ENCODE measurements at places on chromosomes 7 and 10.

- no peak for DNase-seq
These were observed 3.7 kb upstream of the WASL start for GRCh38 chr7:123752534-123752933.

DNA sequence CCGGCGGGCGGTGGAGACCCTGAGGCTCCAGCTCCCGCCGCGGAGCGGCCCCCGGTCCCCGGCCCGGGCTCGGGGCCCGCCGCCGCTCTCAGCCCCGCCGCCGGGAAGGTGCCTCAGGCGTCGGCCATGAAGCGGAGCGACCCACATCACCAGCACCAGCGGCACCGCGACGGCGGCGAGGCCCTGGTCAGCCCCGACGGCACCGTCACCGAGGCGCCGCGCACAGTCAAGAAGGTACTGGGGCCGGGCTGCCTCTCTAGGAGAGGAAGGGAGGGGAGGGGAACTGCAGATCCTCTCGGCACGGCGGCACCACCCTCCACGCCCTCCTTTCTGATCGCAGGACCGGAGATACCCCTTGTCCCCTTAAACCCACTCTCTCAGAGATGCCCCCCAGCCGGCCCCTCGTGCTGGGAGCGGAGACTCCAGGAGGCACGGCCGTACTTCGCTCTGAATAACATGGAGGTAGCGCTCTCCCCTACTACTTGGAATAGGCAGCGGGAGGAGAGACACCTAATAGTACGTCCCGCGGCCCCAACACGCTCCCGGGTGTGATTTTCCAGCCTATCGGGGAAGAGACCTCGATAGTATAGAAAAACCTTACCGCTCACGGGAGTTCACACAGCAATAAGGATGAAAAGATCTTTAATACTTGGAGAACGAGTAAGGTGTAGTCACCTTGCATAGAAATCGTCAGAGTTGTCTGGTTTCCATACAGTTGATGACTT is 538 bp downstream of the AHCYL2 start:
- peak; percentile 46 for DNase-seq

- no peak for DNase-seq
These were observed 26.0 kb downstream of the CRHR2 start for GRCh38 chr7:30656006-30656957.

GRCh38 chr7:143485500-143485899 is 7.8 kb downstream of the TAS2R41 start:
- no peak for DNase-seq

GRCh38 chr10:130990486-130990885 is 321.0 kb downstream of the TCERG1L start:
- DNase-seq: no peak

DNA sequence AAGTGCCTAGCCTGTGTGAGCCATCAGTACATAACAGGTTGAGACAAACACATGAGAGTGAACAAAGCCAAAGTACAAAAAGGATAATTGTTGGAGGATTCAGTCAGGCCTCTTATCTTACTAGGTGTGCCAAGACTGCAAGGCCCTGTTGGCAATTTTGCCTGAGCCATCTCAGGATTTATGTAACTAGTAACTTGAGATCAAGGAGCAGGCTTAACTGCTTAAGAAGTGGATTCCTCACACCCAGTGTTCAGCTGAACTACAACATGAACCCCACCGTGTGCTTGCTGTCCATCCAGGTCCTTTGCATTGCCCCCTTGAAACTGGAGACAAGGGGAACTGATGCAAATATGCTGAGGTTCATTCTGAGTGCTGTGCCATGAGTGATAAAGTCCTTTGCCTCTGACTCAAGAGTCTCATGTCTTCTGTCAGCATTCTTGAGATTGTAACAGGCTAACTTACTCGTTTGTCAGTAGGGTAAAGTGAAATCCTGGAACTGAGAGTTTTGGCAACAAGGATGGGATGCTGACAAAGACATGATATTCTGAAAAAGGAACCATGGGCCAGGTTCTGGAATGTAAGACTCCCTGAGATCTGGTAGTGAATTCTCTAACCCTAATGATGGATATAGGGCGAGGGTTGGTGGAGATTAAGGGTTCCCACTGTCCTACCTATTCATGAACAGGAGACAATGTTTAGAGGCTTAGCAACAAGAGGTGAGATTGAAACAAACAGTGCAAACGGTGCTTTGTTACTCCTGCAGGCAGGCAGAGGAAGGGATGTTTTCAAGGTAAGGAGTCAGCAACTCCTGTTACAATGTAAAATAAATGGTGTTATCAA is 44.1 kb upstream of the GATAD1 start:
- no peak for DNase-seq

DNA sequence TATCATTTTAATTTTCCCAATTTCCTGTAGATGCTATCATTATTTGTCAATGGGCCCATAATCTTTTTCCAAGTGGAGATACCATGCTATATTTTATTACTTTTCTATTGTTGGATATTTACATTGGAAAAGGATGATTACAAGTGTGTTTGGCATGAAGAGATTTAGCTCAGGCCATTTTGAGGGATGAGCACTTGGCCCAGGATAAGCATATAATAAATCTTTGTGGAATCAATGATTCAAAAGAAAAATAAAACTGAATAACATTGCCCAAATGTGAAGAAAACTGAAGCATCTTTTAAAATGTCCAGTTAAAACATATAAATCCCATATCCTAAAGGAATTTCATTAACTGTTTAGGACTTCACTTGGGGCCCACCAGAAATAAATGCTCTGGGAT is 260.9 kb upstream of the BMPER start:
- DNase-seq: no peak

- DNase-seq: no peak
These were observed 359.0 kb downstream of the ADRA2A start for GRCh38 chr10:111435871-111436270.

GRCh38 chr7:96547371-96547811 is 162.3 kb downstream of the SEM1 start:
- no peak for DNase-seq

DNA sequence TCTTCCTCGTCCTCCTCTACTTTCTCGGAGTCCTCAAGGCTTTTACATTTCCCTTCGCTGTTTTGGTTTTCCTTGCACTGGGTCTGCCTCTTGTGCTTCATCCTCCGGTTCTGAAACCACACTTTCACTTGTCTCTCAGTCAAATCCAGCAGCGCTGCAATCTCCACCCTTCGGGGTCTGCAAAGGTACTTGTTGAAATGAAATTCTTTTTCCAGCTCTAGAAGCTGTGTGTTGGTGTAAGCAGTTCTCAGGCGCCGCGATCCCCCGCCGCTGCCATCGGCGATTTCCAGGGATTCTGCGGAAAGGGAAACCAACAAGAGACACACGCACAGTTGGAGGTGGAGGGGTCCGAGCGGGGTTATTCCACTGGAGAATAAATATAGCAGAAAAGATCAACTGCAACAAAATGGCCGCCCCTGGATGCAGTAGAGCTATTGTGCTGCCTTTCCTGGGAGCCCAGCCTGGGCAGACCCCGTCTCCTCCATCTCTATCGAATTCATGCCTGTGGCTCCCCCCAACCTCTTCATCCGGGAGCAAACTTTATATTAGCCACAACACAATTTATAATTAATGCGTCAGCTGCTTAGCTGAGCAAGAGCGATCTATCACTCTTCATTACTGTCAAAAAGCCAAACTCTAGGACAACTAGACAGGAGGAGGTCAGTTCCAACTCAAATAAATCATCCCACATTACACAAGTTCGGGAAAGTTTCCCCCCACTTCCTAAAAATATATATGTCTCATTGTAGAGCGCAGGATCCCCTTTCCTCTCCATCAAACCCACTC is 1.1 kb downstream of the HOXA2 start:
- DNase-seq: no peak

GRCh38 chr10:75101416-75102251 is 9.8 kb upstream of the SAMD8 start:
- no peak for DNase-seq

DNA sequence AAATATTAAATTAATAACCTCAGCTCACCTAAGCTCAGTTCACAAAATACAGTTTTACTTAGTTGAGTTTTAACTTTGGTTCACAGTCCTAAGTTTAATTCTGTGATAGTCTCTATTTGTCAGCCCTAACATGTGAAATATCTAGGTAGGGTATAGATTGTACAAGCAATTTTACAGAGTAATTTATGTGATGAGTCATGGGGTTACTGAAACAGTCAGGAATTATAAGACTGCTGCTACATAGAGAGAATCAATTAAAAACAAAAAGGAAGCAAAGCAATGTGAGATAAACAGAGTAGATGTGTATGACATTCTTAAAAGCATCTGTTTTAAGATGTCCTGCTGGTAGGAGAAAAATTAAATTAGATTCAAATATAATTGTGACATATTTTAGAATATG is 1018.2 kb upstream of the KCND2 start:
- no peak for DNase-seq

DNA sequence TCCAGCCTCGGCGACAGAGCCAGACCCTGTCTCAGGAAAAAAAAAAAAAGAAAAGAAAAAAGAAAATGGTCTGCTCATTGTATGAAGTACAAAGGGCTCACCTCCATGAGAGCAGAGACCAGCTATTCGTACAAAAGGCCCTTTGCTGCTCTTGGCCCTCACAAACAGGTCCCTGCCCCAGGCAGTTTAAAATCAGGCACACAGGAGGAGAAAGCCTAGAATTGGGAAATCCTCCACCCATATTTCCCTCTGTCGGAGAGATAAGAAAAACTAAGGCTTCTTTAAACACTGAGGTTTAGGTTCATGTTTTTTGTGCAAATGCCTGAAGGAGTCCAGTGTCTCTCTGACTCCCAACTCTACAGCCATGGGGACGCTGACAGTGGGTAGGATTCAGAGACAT is 15.1 kb downstream of the GNA12 start:
- DNase-seq: no peak

- no peak for DNase-seq
These were observed 441.0 kb upstream of the NFE2L3 start for GRCh38 chr7:25710959-25711358.

DNA sequence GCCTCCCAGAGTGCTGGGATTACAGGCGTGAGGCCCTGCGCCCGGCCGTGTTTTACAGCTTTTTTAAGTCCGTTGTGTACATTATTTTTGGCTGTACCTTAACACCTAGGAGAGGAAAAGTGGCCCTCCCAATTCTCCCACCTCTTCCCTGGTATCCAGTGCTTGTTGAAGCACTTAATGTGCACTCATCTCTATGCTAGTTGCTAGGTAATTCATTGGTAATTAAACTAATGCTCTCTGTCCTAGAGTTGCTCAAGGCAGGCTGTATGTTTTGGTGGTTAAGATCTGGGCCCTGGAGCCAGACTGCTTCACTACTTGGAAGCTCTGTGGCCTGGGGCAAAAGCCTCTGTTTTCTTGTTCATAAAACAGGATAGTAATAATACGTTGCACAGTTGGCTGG is 19.6 kb downstream of the AVPI1 start:
- DNase-seq: no peak

DNA sequence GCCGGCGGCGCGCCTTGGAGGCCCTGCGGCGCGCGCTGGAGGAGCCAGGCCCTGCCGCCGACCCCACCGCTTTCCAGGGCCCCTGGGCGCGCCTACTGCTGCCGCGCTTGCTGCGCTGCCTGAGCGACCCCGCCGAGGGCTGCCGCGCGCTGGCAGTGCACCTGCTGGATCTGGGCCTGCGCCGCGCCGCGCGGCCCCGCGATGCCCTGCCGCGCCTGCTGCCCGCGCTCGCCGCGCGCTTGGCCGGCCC is 280 bp downstream of the DNAAF5 start:
- DNase-seq: no peak

GRCh38 chr10:67925449-67926005 is 41.1 kb downstream of the SIRT1 start:
- no peak for DNase-seq

- DNase-seq: no peak
These were observed 8.7 kb upstream of the LRRTM3 start for GRCh38 chr10:66917104-66917503.

- DNase-seq: no peak
These were observed 72.9 kb downstream of the PLXNA4 start for GRCh38 chr7:132503415-132503814.

DNA sequence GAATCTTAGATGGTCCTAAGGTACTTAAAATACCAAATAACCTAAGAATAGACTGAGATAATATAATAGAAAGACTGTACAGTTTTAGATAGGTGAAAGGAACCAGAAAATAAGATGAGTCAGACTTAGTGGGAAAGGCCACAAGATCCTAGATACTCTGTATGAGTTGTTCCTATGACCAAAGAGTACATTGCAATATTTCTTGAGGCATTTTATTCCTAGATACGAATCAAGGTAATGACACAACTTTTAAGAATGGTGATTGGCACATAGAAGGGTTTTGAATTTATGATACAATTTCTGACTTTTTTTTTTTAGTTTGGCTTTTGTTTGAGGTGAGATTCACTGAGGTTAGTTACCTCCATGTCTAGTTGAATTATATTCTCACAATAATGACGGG is 30.2 kb downstream of the MGAM start:
- DNase-seq: no peak

GRCh38 chr7:122602800-122603199 is 96.1 kb downstream of the RNF133 start:
- no peak for DNase-seq

- DNase-seq: no peak
These were observed 73.5 kb downstream of the BUB3 start for GRCh38 chr10:123227706-123228105.

GRCh38 chr7:87831097-87831496 is 45.1 kb downstream of the SLC25A40 start:
- no peak for DNase-seq
